Stimulated activated CD8-positive, alpha-beta memory T cell treated with anti-CD3 and anti-CD28 coated beads, Interleukin-7, amount 100 ng/mL, for 1 hour (primary cell): ENCODE measurements at places on chromosomes 13 and 19.
A peak's percentile ranks its signal among the peaks of the same experiment; 100 is the strongest.

DNA sequence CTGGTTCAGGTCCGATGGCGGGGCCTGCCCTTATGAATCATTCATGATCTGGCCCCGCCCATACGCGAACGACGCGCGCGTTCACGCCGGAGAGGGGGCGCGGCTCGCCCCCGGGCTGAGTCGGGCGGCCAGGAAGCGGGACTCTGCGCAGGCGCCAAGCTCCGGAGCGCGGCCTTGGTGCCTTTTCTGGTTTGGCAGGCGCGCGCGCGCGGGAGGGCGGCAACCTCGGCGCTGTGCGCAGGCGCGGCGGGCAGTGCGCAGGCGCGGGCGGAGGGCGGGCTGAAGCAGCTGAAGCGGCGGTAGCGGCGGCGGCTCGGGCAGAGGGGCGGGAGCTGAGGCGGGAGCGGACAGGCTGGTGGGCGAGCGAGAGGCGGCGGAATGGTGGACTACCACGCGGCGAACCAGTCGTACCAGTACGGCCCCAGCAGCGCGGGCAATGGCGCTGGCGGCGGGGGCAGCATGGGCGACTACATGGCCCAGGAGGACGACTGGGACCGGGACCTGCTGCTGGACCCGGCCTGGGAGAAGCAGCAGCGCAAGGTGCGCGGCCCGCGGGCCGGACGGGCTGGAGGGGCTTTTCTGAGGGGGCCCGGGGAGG is at the start of gene ACTN4:
TSS of gene ACTN4 (plus strand) at position 282 of the 598 bp plus-strand sequence. CDS start at position 379, 97 bp downstream.
- peak; percentile 100 for DNase-seq

- DNase-seq, result no peak
Observed at GRCh38 chr19:49954933-49955332, 6.0 kb downstream of the SIGLEC11 start.

DNA sequence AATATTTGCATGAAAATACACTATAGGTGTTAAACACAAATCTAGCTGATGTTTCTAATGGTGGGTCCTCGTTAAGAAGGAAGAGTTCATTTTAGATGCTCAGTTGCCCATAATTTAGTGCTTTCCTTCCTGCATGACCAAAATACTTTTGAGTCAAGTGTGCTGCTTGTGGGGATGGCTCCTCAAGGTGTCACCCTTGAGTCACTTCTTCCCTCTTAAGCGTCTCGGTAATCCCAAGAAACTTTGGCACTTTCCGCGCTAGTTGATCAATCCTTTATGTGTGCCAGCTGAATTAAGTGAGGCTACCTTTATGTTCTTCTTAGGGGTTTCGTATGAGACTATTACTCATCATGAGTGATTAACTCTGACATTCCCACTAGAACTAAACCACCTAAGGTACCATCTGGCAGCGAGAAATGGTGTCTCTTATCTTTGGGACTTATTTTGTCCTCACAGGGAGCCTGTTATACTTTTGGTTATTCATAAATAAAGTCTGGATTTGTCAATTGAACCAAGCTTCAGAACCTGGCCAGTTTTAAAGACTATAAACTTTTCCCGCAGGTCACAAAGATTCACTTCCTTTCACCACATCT is 106.8 kb downstream of the NHLRC3 start:
- DNase-seq, result no peak

DNA sequence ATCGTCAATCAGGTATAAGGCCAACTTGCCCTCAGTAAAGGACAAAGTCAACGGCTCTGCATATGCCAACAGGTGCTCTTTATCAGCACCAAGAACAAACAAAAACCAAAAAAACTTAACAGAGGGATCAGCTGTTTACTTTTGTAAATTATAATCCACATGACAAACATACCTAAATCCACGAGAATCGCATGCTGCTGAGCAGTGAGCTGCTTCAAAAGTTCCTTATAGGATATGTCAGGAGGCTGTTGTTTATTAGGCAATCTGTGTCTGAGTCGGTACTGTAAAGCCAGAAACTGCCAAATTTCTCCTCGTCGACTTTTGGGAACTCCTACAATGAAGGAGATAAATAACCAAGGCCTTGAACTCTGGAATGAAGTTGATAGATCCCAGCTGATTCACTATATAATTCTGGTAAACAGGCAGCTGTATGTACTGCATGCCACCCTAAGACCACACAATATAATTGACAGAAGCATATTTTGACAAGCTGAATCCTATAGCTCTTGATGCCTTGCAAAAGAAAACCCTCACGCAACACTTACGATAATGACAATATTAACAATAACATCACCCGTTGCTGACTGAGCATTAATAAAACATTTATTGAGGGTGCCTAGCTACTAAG is 179.8 kb downstream of the TBC1D4 start:
- DNase-seq, result no peak

DNA sequence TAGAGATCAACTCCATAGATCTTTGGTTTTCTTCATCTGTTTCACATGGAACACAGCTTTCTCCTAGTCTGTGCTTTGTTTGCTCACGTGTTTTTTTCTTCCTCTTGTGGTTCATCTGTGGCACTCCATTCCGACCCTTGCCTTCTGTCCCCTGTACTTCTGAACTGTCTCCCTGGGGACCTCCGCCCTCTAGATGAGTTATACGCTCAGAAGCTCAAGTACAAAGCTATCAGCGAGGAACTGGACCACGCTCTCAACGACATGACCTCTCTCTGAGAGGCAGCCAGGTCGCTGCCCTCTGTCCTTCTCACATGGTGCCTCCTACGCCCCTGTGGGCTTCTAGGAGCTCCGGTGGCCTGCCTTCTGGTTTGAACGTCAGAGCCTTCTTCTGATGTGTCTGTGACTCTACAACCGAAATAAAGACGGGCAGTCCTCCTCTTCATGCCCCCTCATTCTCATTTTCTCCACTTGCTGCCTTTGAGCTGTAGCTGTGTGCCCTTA is 16.6 kb upstream of the RAB8A start:
- no peak for DNase-seq

- no peak for DNase-seq
Observed at GRCh38 chr13:98598043-98598442, 21.1 kb upstream of the STK24 start.

DNA sequence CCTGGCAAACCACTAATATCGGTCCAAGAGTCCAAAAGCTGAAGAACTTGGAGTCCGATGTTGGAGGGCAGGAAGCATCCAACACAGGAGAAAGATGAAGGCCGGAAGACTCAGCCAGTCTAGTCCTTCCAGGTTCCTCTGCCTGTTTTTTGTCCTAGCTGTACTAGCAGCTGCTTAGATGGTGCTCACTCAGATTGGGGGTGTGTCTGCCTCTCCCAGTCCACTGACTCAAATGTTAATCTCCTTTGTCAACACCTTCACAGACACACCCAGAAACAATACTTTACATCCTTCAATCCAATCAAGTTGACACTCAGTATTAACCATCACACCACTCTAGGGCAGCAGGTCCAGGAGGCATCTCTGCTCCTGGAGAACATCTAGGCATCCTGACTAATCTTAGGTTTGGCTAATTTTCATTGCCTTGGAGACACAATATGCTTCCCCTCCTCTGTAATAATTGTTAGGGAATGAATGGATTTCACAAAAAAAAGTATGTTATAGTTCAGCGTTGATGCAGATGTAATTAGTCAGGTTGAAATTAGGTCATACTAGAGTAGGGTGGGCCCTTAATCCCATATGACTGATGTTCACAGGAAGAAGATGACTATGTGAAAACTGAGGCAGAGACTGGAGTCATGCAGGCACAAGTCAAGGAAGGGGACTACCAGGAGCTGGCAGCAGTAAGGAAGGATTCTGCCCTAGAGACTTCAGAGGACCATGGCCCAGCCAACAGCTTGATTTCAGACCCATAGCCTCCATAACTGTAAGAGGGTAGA is 183.4 kb downstream of the RBM26 start:
- DNase-seq, result no peak

DNA sequence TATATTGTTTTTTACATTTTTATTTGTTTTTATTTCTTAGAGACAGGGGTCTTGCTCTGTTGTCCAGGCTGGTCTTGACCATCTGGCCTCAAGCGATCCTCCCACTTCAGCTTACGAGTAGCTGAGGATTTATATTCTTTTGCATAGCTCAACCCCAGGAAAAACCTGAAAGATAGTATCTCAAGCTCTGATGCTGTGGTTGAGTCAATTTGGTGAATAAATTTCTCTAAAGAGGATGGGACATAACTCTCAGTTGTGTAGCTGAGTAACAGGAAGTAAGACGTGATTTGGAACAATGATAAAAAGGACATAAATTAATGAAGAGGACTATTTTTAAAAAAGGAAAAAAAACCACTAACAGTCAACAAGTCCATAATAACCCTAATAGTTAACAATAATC is 79.8 kb upstream of the TNFSF11 start:
- no peak for DNase-seq

DNA sequence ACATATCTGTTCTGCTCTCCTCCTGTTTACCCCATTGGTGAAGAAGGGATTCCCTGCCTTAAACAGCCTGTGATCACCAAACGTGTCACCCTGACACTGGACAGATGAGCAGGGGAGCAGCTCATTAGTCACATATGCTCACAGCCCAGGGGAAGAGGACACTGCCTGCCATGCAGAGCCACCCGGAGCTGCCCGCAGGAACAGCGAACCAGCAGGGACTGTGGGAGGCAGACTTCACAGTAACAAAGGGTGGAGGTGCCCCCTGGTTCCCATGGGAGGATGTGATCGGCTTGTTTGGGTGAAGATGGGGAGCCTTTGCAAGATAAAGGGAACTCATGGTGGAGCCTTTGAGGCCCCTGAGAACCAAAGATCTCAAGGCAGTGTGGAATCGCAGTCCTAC is 88.6 kb upstream of the FARP1 start:
- DNase-seq, result no peak

- no peak for DNase-seq
Observed at GRCh38 chr13:93740334-93740733, 513.7 kb downstream of the GPC6 start.

DNA sequence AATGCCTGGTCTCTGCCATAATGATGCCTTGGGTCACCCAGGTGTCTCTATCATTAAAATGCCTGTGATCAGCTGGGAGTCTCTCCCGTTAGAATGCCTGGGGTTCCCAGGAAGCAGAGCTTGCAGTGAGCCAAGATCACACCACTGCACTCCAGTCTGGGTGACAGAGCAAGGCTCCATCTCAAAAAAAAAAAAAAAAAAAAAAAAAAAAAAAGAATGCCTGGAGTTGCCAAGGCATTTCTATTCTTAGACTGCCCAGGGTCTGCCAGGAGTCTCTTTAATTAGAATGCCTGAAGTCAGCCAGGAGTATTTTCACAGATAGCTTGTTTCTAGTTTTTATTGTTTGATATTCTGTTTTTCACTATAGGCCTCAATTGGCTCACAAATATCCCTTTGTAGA is 1552.5 kb downstream of the UQCRFS1 start:
- no peak for DNase-seq

DNA sequence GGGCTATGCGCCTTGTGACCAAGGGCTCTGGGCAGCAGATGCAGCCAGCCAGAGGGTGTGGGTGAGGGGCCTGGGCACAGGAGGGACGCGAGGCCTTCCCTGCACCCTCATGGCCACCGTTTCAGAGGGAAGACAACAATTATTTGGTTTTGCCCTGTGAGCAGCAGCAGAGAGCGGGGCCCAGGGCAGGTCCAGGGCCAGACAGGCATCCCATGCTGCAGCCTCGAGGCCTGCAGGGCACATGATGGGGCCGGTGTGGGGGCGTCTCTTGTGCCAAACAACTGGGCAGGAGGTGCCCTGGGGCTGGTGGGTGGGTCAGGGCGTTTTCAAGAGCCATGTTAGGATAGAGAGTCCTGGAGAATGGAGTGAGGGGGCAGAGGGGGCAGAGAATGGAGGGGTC is 79.4 kb downstream of the SCGB2B2 start:
- no peak for DNase-seq

- no peak for DNase-seq
Observed at GRCh38 chr19:15828121-15828610, 12.7 kb upstream of the OR10H1 start.

DNA sequence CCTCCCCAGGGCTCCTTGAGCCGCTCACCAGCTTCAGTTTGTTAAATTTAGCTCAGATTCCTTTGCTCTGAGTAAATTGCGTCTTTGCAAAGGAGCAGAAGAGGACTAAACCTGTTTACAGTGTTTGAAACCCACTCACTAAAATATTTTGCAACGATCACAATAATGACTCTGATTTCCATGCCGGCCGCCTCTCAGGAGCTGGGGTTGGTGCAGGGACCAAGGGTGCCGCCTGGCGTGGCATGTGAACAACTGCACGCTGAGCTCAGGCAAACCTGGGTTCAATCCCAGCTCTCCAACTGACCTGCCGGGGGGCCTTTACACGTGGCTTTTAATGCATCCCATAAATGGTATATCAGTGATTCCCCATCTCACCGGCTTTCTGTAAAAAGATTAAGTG is 68.7 kb upstream of the CACNA1A start:
- DNase-seq, result no peak

DNA sequence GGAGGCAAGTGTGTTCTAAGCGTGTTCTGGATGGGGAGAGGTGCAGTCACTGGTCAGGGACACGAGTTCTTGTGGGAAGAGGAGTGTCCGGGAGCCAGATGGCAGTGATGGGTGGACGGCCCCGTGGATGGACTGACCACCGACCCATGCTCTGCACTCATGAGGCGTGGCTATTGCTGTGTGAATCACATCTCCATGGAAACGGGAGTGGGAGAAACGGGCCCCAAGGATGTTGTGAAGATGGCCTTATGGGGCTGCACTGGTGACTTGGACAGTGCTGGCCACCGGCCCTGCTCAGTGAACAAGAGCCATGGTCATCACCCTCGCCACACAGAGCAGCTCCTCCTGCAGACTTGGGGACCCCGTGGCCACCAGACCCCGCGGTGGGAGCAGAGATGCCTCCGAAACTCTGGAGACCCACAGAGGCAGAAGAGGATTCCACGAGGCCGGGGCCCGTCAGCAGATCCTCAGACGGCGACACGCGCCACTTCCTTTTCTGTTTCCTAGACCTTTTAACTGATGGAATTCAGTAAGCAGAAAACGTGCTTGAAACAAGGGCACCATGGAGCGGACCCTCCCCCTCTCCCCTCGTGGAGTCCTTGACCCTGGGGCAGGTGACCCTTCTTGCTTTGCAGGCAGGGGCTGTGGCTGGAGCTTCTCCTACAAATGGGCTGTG is 47.5 kb downstream of the GAS6 start:
- no peak for DNase-seq

DNA sequence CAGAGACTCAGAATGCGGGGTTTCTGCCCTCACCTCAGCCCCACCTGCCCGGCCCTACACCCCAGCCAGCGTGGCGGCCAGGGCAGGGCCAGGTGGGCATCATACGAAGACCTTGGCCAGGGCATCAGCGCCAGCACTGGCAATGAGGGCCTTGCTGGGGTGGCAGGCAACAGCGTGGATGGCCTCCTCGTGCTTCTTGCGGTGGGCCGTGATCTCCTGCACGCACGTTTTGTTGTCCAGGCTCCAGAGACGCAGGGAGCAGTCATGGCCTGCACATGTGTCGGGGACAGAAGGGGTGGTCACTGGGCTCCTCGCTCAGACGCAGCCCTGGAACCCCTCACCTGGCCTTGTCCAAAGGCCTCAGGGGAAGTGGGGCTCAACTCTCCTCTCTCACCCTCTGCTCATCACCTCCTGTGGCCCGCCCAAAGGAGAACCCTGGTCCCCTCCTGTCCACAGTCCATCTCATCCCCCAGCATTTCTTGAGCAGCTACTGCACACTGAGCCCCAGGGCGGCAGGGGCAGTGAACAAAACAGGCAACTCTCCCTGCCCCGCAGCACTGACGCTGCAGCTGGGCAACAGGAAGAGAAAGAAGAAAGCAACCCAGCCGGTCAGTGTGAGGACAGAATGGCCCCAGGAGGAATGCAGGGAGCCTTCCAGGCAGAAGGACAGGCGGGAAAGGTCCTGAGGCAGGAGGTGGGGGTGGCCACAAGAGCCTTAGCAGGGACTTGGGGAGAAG is 3.8 kb upstream of the PRKD2 start:
- no peak for DNase-seq
